ENCODE measurements at places on chromosomes 16 and 17. TPM values are rescaled to one million over a fixed set of nuclear protein-coding genes. Genes with fewer than 3 reads are reported as not detected.

HAP1 gene
- 1.2 TPM for total RNA-seq

GRCh38 chr16:84379008-84379708 lies 10.8 kb downstream of the ATP2C2 start:
- DNase-seq, result no peak

DNA sequence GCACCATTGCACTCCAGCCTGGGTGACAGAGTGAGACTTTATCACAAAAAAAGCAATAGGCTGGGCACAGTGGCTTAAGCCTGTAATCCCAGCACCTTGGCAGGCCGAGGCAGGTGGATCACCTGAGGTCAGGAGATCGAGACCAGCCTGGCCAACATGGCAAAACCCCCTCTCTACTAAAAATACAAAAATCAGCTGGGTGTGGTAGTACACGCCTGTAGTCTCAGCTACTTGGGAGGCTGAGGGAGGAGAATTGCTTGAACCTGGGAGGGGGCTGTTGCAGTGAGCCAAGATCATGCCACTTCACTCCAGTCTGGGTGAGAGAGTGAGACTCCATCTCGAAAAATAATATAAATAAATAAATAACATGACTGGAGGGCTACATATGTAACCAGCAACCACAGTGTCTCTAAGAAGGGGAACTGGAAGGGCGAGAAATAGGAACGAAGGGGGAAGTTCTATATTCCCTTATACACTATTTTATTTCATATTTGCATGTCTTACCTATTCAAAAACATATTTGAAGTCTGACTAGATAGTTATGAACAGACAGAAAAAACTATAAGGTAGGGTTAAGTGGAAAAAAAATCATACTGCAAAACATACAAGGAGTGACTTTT lies 25.9 kb downstream of the MYH11 start:
- DNase-seq, result no peak

DNA sequence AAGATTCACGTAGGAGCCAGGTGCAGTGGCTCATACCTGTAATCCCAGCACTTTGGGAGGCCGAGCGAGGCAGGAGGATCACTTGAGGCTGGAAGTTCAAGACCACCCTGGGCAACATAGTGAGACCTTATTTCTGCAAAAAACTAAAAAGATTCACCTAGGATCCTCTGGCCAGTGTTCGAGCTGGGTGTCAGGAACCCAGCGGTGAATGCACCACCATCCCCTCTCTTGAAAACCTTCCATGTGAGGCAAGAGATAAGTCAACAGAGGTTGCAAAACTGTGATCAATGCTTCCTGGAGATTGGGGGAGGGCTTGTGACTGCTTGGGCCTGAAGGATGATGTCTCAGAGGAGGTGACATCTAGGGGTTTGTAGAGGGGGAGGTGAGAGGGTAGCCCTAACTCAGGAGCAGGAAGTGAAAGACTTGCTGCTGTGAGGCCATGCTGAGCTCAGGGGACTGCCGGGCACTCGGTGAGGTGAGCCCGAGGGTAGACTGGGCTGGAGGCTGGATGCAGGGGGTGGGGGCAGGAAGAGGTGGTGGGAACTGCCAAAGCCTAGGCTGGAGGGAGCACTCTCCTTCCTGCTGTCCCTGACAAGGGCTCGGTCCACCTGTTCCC lies 11.7 kb downstream of the GJD3 start:
- DNase-seq, result no peak

DNA sequence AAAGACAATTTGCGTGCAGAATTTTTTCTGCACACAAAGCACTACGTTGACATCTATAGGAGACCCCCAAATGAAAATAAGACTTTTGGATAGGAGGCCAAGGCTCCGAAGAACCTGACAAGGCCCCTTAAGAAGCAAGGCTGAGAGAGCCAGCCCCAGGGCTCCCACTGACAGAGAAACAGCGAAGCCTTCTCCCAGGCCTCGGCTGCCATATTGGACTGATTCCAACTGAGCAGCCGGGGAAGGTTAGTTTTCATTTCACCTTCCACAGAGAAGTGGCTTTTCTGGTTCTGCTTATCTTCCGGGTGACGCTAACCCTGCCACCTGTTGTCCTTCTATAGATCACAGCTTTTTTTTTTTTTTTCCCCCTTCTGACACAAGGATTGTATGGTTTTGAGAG lies 356.7 kb downstream of the SOX9 start:
- DNase-seq, result no peak

TMEM107 gene
- 20.6 TPM for total RNA-seq

METTL9 gene
- 97.7 TPM for total RNA-seq

DNA sequence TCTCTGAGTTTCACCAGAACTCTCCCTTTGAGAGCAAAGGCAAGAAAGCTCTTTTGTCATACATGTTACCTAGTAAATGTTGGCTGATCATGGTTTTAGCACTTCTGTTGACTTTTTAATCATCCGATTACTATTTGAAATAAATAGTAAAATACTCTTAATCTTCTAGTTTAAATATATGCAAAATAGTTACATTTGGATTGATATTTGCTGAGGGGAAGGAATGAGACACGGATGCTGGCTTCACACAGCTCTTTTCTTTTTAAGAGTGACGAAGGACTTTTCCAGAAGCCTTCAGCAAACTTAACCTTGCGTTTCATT lies 9.4 kb downstream of the NFATC3 start:
- DNase-seq, result no peak

DNA sequence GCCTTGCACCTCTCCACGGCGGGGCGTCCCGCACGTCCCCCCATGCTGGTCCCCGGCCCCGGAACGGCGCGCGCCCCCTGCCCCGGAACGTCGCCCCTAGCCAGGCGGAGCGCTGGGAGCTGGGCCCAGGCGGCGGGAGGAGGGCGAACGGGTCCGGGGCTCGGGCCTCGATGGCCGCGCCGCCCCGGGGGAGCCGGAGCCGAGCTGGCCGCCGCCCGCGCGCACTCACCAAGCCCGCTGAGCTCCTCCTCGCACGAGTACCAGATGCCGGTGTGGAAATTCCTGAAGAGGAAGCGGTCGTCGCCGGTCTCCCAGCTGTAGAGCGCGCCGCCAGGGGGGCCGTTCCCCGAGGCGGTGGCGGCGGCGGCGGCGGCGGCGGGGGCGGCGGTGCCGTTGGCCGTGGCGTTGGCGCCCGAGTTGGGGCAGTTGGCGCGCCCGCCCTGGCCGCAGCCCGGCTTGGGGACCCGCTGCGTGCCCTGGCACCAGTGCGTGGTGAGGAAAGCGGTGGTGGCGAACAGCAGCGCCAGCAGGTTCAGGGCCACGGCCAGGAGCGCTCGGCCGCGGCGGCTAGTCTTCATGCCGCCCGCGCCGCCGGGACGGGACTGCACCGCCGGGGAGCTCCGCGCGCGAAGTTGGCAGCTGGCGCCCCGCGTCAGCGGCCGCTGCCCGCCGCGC lies 530 bp downstream of the GSG1L start:
- DNase-seq, result no peak

DNA sequence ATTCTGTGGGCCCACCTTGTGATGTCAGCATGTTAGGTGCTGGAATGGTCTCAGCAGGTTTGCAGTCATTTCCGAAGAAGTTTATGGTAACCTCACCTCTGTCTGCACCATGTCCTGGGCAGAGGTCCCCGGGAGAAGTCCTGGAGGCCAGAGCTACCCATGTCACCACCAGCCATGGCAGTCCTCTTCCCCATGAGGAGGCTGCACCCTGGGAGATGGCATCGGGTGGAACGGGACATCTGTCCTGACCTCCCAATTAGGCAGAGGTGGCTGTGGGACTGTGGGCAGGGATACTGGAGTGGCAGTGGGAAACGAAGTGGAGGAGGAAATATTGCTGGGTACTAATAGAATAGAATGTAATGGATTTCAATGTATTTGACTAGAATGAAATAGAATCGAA lies 511.8 kb upstream of the WSB1 start:
- no peak for DNase-seq

- DNase-seq, result no peak
These were observed 32.6 kb downstream of the ERN1 start for GRCh38 chr17:64097196-64097936.

DNA sequence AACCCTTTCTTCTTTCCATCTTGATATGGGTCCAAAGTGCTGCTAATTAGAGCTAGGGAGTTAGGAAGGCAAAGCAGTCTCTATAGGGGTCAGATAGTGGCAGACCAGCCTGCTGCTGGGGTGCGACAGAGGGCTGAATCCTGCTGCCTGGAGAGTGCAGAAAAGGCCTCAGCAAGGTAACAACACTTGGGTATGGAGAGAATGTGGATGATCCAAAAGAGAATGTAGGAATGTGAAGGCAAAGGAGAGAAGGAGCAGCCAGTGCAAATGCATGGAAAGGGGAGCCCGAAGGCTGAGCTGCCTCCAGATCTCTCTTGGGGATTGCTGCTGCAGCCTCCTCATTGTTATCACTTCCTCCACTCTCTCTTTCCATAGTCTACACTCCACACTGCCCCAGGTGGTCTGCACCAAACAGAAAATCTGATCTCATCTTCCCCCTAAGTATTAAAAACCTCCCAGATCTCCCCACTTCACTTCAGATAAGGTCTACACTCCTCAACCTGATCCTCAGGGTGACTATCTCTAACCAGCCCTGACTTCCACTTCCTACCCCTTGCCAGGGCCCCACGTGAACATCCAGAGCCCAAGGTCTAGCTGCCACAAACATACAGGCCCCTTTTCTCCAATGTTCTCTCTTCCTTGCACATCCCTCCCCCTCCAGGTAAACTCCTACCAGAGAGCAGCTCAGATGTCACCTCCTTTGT lies 28.8 kb downstream of the TOM1L2 start:
- no peak for DNase-seq

DNA sequence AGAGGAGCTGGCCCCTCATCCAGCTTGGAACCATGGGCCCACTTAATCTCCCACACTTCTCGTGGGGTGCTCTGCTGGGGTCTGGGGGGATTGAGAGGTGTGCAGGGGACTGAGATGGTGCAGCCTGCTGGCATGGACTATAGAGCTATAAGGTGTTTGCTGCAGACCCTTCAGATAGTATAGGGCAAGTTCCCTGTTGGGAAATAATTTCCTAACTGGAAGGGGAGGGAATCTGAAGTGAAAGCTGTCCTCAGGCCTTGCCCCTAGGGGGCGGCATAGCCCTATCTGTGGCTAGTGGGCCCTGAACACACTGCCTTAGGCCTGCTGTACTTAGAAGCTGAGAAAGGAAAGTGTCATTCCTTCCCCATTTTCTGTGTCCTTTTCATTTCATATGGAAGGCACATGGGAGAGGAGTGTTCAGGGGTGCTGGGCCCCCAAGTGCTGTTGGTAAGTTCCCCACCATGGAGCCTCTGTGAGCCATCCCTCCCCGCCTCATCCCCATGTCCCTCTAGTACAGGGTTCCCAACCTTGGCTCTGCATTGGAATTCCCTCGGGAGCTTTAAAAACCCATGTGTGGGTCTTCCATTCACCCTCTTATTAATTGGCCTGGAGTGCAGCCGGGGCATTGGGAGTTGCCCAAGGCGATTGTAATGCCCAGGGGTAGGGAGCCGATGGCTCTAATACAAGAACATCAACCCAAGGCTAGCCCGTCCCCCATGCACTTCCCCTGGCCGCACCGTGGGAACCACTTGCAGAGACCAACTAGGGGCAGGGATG lies 19.7 kb downstream of the GOSR2 start:
- DNase-seq, result no peak

MYOCD gene
- total RNA-seq, result 26.5 TPM

- no peak for DNase-seq
These were observed 10.6 kb upstream of the CCL5 start for GRCh38 chr17:35890774-35891155.
